ENCODE measurements at places on chromosomes 7 and 10.

GRCh38 chr10:78764436-78764835 is 304.3 kb upstream of the ZMIZ1 start:
- no peak for DNase-seq

DNA sequence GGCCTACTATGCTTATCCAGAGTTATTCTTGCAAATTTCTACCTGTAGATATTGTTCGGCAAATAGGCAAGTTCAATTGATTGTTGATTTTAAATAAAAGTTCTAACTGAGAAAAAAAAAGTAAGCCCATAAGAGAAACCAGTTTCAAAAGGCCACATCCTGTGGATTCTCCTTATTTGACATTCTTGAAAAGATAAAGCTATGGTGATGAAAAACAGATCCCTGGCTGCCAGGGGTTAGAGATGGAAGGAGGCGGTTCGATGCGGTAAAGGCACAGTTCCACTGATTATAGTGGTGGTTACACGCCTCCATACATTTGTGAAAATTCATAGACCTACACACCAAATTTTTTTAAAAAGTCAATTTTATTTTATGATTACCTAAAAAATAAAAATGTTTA is 347.8 kb downstream of the KCNMA1 start:
- no peak for DNase-seq

DNA sequence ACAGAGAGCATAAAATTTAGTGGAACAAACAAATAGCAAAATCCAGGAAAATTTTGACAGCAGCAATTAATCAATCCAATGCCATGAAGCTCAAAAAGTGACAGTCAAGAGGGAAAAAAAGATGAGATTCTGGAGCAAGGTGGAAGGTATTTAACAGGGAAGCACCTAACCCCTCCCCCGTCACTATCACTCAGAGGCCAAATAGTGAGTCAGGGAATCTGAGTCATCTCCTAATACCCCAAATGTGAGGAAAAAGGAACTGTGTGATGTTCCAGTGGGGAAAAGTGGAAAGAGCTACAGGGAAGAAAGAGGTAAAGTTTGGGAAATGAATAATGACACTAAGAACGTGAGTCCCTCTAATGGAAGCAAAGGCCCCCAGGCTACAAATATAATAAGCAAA is 113.2 kb upstream of the PHF14 start:
- DNase-seq: no peak

DNA sequence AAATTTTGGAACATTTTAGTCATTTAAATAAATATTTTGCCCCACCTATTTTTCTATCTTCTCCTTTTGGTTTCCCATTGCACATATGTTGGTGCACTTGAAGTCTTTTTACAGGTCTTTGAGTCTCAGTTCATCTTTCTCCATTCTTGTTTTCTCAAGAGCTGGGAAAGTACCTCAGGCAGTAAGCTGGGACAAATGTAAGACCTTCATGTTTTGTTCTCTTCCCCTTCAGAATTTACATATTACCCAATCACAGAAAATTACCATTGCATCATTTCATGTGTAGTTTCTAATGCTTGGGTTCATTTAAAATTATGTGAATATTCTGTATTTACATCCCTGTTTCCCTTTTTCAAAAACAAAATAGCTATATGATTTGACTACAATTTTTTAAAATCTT is 1150.0 kb upstream of the POT1 start:
- no peak for DNase-seq

DNA sequence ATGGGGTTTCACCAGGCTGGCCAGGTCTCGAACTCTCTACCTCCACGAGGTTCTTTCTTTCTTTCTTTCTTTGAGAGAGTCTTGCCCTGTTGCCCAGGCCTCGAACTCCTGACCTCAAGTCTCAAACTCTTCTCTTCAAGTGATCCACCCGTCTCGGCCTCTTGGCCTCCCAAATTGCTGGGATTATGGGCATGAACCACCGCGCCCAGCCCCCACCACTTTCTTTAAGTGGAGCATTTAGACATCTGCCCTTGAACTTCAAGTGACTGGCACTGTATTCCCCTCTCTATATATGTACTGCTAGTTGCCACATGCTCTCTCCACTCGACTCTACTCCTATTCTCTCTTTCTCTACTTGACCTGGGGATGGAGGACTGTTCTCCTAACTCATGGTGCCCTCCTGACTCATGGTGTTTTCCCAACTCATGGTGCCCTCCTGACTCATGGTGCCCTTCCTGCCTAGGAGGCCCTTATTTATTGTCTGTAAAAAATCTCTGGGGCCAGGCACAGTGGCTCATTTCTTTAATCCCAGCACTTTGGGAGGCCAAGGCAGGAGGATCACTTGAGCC is 19.3 kb upstream of the ACHE start:
- DNase-seq: no peak

DNA sequence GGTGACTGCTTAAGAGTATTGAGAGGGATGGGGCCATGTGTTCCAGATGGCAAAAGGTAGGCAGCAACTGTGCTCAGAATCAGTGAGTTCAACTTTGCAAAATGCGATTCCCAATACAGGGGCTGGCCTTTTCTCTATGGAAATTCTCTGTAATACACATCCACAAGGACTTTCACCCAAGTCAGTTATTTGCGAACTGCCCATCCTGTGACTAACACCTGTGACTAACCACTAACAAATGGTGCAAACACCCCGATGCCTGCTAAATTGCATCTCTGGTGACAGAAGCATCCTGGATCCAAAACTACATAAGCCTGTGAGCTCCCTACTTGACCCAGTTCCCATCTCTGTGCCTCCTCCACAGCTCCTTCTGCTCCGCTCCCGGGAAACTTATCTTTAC is 9.0 kb upstream of the CUZD1 start:
- DNase-seq: no peak

- no peak for DNase-seq
These were observed 48.4 kb downstream of the AOC1 start for GRCh38 chr7:150900675-150901074.

DNA sequence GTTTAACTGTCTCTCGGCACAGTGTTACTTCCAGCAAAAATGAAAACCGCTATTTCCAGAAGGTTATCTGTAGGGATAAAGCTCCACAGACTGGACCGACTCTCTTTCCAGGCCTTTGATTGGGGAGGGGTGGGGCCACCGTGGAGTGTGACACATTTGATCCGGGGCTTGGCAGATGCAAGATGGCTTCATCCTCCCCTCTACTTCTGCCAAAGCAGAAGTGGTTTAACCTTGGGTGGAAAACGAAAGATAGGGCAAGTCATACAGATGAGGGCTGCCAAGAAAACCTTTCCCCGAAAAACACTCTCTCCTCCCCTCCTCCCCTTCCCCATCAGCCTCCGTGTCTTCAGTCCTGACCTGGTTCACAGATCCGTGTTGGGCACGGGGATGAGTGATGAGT is 139.7 kb upstream of the SH2B2 start:
- no peak for DNase-seq

DNA sequence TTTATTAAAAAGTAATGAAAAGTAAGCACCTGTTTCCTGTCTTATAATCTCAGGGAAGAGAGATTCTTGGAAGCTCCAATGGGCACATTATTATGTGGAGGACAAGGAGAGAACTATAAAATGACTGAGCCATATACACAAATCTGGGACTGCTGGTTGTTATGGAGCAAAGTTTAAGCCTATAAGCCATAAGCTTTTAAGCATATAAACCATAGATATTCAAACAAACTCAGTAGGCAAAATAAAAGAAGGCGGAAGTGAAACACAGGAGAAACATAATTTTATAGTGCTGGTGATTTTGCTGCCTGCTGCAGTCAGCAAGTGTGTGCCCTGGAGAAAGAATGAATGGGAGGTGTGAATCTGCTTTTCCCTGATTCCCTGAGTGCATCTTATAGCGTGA is 274.4 kb downstream of the KIF20B start:
- no peak for DNase-seq

DNA sequence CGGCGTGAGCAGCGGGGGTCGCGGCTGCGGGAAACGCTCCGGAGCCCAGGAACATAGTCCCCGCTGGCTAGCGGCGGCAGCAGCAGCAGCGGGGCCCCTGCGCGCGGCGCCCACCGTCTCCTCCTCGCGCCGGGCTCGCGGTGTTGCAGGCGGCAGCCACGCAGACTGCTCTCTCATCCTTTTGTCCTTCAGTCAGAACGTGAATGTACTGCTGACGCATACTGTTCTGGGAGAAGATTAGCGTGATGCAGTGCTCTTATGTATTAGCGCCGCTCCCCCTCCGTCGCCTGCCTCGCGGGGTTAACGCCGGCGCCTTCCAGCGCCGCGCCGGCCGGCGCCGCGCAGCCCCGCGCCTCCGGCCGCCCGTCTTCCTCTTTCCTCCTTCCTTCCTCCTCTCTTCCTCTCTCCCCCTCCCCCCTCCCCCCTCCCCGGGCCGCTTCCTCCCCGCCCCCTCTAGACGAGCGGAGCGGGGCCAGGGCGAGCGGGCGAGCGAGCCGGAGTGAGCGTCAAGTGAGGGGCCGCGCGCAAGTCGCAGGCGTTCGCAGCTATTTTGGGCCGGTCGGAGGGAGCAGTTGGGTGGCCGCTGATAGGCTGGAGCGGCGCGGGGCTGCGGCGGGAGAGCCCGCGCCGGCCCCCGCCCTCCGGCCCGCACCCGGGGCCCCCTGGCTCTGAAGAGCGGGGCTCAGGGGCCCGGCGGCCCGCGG is 816 bp upstream of the LRRC4 start:
- DNase-seq: no peak
